ENCODE measurements at places on chromosomes 3 and 15.

DNA sequence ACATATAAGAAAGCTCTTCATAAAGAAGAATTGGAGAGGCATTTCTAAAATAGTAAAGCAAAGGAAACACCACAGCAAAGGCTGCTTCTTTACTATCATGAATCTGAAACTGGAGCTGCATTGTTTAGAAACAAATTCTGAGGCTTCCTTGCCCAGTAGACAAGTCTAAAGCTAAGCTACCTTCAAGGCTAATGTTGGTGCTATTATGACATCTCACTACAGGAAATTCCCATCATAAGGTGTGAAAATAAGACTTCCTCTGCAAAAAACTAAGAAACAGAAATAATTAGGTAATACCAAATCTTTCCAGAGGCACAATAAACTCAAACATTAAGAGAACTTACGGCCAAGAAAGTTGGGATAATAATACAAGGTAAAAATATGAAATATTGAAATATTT, 89.9 kb upstream of the P3H2 start:
- no peak for DNase-seq

GRCh38 chr15:94700211-94700610, 468.9 kb downstream of the MCTP2 start:
- no peak for DNase-seq

GRCh38 chr15:89051875-89052274, 36.4 kb upstream of the ABHD2 start:
- DNase-seq: no peak

DNA sequence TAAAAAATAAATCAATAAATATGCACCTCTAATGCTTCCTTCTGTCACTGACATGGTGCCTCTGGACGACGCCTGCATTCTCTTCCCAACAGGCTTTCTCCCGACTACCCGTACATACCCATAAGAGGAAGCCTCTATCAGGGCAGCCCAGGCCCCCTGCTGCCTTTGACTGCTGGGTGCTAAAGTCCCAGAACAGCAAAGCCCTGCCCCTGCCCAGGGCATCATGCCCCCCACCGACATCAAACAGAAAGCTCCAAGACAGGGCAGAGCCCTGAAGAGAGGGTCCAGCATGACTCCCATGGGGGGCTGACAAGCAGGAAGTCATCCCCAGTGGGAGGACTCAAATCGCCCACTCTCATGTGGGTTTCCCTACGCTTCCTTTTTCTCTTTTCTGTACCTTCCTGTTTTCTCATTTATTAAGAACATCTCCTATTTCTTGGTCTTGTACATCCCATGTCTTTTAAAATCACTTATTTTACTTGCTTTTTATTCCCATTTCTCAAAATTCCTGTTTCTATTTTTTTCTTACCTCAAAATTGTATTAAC, 23.4 kb downstream of the XPC start:
- DNase-seq: no peak

DNA sequence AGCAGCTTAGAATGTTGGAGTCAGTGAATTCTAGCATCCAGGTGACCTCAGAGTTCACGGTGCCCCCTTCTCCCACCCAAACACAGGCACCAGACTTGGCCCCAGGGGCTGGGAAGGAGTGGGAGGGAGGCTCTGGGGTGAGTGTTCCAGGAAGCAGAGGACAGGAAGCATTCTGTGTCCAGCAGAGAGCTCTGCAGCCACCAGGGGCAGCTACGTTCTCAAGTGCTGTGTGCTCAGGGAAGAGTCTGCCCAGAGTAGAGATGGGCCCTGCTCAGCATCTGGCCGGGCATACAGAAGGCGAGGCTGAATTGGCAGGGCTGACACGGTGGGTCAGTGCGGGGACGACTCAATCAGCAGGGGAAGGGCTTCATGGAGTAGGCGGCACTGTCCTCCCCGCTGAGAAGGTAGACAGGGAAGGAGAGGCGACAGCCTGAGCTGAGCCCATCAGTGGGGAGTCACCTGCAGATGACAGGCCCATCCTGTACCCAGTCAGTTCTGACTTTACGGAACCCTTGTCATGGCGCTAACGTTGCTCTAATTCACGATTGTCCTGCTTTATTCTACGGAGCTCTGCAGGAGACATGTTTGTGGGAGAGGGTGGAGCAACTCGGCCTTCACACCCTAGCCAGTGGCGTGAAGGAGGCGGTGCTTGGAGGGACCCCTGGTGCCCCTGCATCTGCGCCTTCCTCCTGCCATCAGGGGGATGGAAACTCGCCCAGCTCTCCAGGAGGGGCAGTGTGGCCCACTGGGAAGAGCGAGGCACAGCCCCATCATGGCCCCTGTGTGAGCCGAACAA, 82.2 kb downstream of the C3orf70 start:
- no peak for DNase-seq

DNA sequence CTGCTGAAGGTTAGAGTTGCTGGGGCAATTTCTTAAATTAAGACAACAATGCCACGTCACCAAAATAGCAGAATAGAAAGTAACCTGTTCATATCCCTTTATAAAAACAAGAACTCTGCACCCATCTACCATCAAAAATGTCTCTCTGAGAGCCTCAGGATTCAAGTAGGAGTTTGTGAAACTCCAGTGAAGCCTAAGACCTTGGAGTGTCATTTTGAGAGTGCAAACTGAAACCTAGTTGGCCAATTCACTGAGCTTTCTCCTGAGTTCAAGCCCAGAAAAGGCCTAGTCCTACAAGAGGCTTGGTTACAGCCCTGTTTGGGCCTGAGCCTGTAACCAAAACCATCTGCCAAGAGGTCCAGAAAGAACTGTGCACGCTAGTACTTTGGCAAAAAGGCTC, 335.1 kb downstream of the EFHB start:
- DNase-seq: no peak

GRCh38 chr15:44641651-44642050, 21.8 kb downstream of the SPG11 start:
- no peak for DNase-seq

DNA sequence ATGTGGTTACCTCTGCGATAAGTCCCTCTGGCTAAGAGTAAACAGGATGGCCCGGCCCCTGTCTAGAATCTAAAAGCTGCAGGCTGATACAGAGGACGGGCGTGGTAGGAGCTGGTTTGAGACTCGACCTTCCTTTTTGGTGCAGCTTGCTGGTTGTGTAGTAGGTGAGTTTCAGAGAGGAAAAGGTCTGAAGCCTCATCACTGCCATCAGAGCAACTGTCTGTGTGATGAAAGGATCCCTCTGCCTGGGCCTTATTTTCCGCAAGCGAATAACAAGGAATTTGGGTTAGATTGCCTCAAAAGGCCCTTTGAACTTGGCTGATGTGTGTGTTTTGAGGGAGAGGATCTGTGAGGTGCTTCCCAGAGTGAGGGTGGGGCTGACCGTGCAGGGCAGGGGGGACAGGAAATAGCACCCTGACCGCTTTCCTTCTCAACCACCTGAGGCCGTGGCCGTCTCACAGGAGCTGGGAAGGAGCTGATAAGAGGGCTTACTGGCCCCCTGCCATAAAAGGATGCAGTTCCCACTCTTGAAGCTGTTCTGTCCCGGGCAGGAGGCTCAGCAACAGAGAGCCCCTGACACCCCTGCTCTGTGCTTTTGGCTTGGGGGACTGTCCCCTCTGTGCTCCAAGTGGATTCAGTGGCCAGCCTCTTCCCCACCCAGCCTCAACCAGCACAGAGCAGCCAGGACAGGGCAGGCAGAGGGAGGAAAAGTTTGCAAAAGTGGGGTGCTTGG, 45.6 kb upstream of the TFRC start:
- peak; percentile 34 for DNase-seq

GRCh38 chr15:57624730-57625129, 33.0 kb downstream of the MYZAP start:
- no peak for DNase-seq

GRCh38 chr3:40078590-40078989, 230.9 kb upstream of the EIF1B start:
- no peak for DNase-seq

GRCh38 chr3:53334742-53335141, 12.6 kb downstream of the DCP1A start:
- DNase-seq: no peak

DNA sequence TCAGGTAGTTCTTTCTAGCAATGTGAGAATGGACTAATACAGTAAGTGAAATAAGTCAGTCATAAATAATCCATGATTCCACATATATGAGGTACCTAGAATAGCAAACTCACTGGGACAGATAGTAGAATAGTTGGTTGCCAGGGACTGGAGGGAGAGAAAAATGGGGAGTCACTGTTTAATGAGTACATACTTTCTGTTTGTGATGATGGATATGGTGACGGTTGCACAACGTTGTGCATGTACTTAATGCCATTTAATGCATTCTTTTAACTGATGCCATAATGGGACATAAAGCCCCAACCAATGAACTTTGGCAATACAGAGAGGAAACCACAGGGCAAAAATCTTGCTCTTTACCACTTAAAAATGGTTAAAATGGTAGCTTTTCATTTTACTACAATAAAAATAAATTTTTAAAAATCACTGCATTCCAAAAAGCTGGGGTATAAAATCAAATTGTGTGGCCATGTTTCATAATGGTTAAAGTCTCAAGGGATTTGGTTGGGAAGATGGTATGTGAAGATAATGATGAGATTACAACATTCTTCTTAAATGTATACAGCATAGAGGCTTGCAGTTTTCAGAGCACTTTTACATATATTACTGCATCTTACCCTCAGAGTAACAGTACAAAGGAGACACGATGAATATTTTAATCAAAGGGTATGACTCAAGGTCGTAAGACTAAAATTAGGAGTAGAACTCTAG, 45.2 kb downstream of the ADAM10 start:
- no peak for DNase-seq

DNA sequence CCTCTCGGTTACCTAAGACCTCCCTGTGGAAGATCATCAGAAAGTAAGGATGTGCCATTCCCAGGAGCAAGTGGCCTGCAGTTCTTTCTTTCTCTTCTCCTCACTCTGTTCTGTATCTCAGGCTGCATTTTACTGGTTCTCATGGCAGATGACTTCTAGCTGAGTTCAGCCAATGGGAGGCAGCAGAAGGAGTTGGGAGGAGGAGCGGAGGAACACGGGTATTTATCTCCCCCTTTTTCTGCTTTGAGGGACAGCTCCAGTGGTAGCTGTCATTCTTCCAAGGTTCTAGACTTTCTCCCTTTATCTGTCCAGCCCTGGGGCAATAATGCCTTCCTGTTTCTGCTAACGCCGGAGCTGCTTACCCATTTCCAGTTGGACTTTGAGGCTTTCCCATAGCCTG, 339.9 kb downstream of the NR2F2 start:
- no peak for DNase-seq

DNA sequence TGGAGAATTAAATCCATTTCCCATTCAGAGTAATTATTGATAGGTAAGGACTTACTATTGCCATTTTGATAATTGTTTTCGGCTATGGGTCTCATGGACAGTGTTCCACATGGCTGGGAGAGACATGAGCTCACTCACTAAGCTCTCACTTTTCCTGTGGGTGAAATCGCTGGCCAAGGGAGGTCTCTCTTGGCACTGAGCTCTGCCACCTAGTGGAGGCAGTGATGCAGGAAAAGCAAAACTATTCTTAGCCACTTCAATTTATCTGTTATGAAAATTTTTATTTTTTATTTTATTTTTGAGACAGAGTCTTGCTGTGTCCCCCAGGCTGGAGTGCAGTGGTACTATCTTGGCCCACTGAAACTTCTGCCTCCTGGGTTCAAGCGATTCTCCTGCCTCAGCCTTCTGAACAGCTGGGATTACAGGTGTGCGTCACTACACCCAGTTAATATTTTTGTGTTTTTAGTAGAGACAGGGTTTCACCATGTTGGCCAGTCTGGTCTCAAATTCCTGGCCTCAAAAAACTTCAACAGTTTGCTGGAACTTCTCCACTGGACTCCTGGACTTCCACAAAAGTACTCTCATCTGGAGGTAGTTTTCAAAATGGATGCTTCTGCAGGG, 4.7 kb upstream of the RNF13 start:
- peak; percentile 56 for DNase-seq

DNA sequence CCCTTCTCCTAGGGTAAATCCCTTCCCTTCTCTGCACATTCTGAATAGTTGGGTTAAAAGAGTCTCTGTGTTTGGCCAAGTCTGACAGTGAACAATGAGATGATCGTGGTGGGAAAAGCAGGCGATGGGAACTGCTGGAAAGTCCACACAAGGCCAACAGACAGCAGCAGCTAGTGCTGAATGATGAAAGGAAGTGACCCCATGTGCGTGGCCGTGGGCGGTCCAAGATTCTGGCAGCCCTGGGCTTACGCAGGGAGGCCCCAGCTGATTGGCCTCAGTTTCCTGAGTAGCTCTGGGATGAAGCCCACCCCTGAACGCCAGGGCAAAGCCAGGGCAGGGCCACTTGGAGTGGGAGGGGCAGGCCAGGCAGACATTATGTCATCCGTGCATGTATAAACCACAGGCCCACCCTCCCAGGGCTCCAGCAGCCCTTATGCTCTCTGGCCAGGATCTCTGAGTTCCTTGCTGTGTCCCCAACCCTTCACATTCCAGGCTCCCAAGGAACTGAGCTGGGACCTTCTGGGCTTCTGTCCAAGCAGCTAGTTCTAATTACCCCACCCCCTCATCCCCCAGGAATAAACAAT, 57.8 kb downstream of the CDC25A start:
- no peak for DNase-seq
